Osteocyte (in vitro differentiated cells): ENCODE measurements at places on chromosomes 3 and 15. TPM values are rescaled to one million over a fixed set of nuclear protein-coding genes. Genes with fewer than 3 reads are reported as not detected.

- H3K4me3 ChIP-seq: no peak overlapping the region
- no peak overlapping the region for H3K27ac ChIP-seq
- no peaks in the 10 kb centered on the region for H3K36me3 ChIP-seq
Measured at GRCh38 chr15:37931868-37932267, 2.6 kb upstream of the TMCO5A start.

GRCh38 chr3:177882124-177882648 is 654.0 kb upstream of the KCNMB2 start:
- no peak overlapping the region for H3K27ac ChIP-seq
- no peaks in the 10 kb centered on the region for H3K36me3 ChIP-seq
- peaks cover 22% of the 10 kb centered on the region for H3K4me1 ChIP-seq
- no peak overlapping the region for H3K4me3 ChIP-seq

The GATA2 gene
- total RNA-seq: 0.67 and 0.91 TPM in 2 replicates

DNA sequence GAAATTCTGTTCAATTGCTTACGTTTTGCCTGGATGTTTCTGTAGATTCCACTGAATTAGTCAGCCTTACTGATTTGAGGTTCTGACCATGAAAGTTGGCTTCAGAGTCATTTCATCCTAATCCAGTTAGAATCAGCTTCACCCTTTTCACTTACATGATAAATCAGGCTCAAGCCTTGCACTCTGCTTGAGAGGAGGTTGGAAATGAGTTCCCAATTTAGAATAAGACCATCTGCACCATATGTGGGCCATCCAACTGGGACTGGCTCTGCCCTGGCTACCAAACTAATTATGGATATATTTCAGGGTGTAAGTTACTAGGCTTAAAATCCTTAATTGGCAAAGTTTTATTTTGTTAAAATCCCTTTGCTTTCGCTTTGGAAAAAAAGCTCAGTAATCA is 255.7 kb downstream of the CHL1 start:
- H3K4me1 ChIP-seq: no peaks in the 10 kb centered on the region
- DNase-seq: no peak

The ATRIP gene
- 8.5 and 9.3 TPM in 2 replicates for total RNA-seq

The USP13 gene
- 36.3 and 39.7 TPM in 2 replicates for total RNA-seq

DNA sequence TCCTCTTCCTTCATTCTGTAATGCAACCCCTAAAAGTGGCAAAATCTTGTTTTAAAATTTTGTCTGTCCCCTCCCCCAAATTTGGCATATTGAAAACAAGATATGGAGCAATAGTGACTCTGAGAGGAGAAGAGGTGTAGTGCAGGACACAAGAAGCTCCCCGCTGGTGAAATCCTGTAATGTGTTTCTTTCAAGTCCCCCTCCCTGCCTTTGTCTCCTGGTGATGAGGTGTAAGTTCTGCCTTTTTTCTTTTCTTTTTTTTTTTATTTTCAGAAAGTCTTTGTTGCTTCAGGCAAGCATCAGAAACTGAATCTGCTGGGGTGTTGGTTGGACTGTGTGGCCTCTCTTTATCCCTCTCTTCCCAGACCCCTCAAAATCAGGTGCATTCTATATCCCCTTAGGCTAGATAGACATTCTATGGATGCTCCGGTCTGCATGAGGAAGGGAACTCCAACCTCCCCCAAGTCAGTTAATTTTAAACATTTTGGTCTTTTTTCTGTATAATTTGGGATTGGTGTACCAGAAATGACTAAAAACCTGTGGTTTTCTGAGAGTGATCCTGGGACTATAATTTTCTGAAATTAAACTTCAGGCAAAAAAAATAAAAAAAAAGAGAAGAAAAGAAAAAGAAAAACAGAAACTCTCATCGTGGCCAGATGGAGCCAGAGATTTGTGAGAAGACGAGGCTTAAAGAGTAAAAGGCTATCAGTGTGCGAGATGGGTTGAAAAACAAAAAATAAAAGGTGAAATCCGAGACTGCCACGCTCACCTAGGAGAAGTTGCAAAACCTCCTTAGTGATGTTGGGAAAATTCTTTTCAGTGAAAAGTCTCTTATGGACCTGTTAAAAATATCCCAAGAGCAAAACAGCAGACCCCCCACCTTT is 21.4 kb downstream of the ACKR2 start:
- peaks cover 2% of the 10 kb centered on the region for H3K4me1 ChIP-seq
- DNase-seq: no peak
- H3K27ac ChIP-seq: no peak overlapping the region
- H3K36me3 ChIP-seq: no peaks in the 10 kb centered on the region

GRCh38 chr3:144317961-144318360 is 346.3 kb downstream of the DIPK2A start:
- no peaks in the 10 kb centered on the region for H3K4me1 ChIP-seq
- DNase-seq: no peak
- H3K36me3 ChIP-seq: no peaks in the 10 kb centered on the region
- no peak overlapping the region for H3K4me3 ChIP-seq

The COL6A5 gene
- total RNA-seq: not detected in 2 replicates

GRCh38 chr3:152583963-152584362 is 251.0 kb upstream of the P2RY1 start:
- no peaks in the 10 kb centered on the region for H3K4me1 ChIP-seq
- no peak for DNase-seq
- no peak overlapping the region for H3K27ac ChIP-seq
- no peak overlapping the region for H3K4me3 ChIP-seq
- no peaks in the 10 kb centered on the region for H3K36me3 ChIP-seq
- H3K27me3 ChIP-seq: peaks cover 25% of the 10 kb centered on the region

DNA sequence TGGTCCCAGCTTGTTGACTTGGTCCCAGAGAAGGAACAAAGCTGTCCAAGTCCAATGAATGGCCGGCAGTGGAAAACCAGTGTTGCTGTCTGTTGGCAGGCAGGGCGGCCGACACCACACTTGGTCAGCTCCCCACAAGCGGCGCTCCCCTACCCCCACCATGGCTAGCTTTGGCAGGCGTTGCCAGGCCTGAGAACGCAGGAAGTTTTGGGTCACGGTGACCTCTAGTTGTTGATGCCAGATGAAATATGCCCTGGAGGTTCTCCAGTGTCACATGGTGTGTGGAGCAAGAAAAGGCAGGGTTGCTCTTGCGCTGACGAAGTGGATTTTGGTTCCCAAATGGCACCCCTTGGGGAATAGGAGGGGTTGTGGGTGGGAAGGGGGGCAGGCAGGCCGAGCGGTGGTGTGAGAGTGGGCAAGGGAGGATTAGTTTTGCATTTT is 72.7 kb upstream of the TPRG1 start:
- no peak for DNase-seq
- H3K4me3 ChIP-seq: no peak overlapping the region
- H3K27me3 ChIP-seq: peaks cover 5% of the 10 kb centered on the region

- peaks cover 19% of the 10 kb centered on the region for H3K4me1 ChIP-seq
- H3K36me3 ChIP-seq: no peaks in the 10 kb centered on the region
- DNase-seq: no peak
- no peaks in the 10 kb centered on the region for H3K27me3 ChIP-seq
- no peak overlapping the region for H3K27ac ChIP-seq
- no peak overlapping the region for H3K4me3 ChIP-seq
Measured at GRCh38 chr3:23004971-23005370, 198.2 kb upstream of the UBE2E2 start.

DNA sequence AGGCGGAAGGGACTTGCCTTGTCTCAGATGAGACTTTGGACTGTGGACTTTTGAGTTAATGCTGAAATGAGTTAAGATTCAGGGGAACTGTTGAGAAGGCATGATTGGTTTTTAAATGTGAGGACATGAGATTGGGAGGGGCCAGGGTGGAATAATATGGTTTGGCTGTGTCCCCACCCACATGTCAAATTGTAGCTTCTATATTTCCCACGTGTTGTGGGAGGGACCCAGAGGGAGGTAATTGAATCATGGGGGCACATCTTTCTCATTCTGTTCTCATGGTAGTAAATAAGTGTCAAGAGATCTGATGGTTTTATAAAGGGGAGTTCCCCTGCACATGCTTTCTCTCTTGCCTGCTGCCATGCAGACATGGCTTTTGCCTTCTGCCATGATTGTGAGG is 89.2 kb downstream of the CGGBP1 start:
- no peaks in the 10 kb centered on the region for H3K4me1 ChIP-seq
- DNase-seq: no peak
- H3K27me3 ChIP-seq: peaks cover 9% of the 10 kb centered on the region
- H3K4me3 ChIP-seq: no peak overlapping the region
- H3K27ac ChIP-seq: no peak overlapping the region

The CCDC54 gene
- not detected in 2 replicates for total RNA-seq

The CPLX3 gene
- total RNA-seq: not detected in 2 replicates

- no peaks in the 10 kb centered on the region for H3K27me3 ChIP-seq
- no peak for DNase-seq
Measured at GRCh38 chr3:195900436-195901355, 7.7 kb downstream of the TNK2 start.

GRCh38 chr3:73465926-73466325 is 158.8 kb downstream of the PDZRN3 start:
- no peaks in the 10 kb centered on the region for H3K4me1 ChIP-seq
- H3K36me3 ChIP-seq: no peaks in the 10 kb centered on the region
- H3K27me3 ChIP-seq: no peaks in the 10 kb centered on the region
- no peak overlapping the region for H3K4me3 ChIP-seq
- no peak for DNase-seq
- no peak overlapping the region for H3K27ac ChIP-seq

The SERPINI2 gene
- not detected in 2 replicates for total RNA-seq

- no peak overlapping the region for H3K4me3 ChIP-seq
- no peaks in the 10 kb centered on the region for H3K27me3 ChIP-seq
- no peak for DNase-seq
- H3K27ac ChIP-seq: no peak overlapping the region
- H3K4me1 ChIP-seq: peaks cover 25% of the 10 kb centered on the region
Measured at GRCh38 chr3:128344052-128344735, 122.5 kb downstream of the DNAJB8 start.

GRCh38 chr15:85718271-85718971 is 76.3 kb downstream of the KLHL25 start:
- no peaks in the 10 kb centered on the region for H3K27me3 ChIP-seq
- no peak overlapping the region for H3K27ac ChIP-seq
- H3K4me3 ChIP-seq: no peak overlapping the region
- H3K4me1 ChIP-seq: peaks cover 6% of the 10 kb centered on the region
- peaks cover 71% of the 10 kb centered on the region for H3K36me3 ChIP-seq

- H3K4me1 ChIP-seq: no peaks in the 10 kb centered on the region
- H3K36me3 ChIP-seq: no peaks in the 10 kb centered on the region
- no peak overlapping the region for H3K4me3 ChIP-seq
- H3K27ac ChIP-seq: no peak overlapping the region
- H3K27me3 ChIP-seq: no peaks in the 10 kb centered on the region
- no peak for DNase-seq
Measured at GRCh38 chr3:34107669-34108068, 309.2 kb downstream of the PDCD6IP start.

DNA sequence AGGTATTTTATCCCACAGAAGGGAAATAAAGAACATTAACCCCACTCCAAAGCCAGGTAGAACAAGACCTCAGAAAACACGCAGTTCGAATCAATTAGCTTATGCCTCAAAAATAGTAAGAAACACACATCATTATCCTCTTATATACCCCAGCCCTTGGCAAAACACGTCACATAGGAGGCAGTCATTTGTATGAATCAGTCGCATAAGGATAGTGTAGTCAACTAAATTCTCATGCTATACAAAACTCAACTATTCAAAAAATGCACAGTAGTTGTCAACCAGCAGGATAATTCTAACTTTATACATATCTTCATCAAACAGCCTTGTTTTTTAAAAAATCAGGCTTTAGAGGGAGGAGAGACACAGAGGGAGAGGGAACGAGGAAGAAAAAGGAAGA is 298.4 kb downstream of the FOXP1 start:
- peaks cover 16% of the 10 kb centered on the region for H3K4me1 ChIP-seq
- H3K27ac ChIP-seq: peak overlapping the region; percentile 75
- H3K36me3 ChIP-seq: peaks cover 3% of the 10 kb centered on the region
- no peaks in the 10 kb centered on the region for H3K27me3 ChIP-seq
- DNase-seq: no peak

DNA sequence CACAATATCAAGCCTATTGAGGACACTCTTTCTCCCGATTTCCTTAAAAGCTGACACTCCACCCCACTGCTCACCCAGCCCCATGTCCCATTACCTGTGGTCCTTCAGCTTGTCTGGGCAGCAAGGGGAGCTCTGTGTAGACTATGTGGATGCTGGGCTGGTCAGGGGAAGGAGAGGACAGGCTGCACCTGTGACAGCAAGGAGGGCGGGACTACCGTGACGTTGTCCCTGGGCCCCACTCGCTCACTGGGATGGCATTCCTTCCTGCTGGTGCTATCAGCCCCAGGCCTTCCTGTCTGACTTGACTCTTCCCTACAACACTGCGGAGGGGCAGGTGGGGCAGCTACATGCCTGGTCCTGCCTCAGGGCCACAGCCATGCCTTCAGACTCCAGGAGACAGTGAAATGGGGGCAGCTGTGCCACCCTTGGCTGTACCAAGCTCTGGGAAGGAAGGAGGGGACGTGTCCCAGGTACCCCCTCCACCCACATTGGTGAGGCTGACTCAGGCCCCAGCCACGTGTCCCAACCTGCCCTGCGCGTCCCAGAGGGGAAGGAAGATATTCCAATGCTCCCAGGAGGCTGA is at the start of gene TMEM40:
TMEM40 (minus strand) TSS at position 163 of the 583 bp plus-strand sequence. CDS start 9,427 bp downstream, outside the sequence.
- H3K36me3 ChIP-seq: no peaks in the 10 kb centered on the region
- peak within 1 kb of the TSS; percentile 96 for H3K27ac ChIP-seq
- H3K4me3 ChIP-seq: peak within 1 kb of the TSS; percentile 36
- no peaks in the 10 kb centered on the region for H3K27me3 ChIP-seq
- no peak for DNase-seq

- H3K4me3 ChIP-seq: no peak overlapping the region
- peaks cover 7% of the 10 kb centered on the region for H3K36me3 ChIP-seq
- H3K4me1 ChIP-seq: peaks cover 10% of the 10 kb centered on the region
- no peak for DNase-seq
- no peaks in the 10 kb centered on the region for H3K27me3 ChIP-seq
- H3K27ac ChIP-seq: no peak overlapping the region
Measured at GRCh38 chr3:128166971-128167453, 13.7 kb downstream of the EEFSEC start.

GRCh38 chr3:48267782-48268181 is 26.9 kb downstream of the ZNF589 start:
- H3K27ac ChIP-seq: no peak overlapping the region
- peaks cover 23% of the 10 kb centered on the region for H3K36me3 ChIP-seq
- H3K27me3 ChIP-seq: no peaks in the 10 kb centered on the region
- no peaks in the 10 kb centered on the region for H3K4me1 ChIP-seq
- no peak overlapping the region for H3K4me3 ChIP-seq
- DNase-seq: peak; percentile 48

DNA sequence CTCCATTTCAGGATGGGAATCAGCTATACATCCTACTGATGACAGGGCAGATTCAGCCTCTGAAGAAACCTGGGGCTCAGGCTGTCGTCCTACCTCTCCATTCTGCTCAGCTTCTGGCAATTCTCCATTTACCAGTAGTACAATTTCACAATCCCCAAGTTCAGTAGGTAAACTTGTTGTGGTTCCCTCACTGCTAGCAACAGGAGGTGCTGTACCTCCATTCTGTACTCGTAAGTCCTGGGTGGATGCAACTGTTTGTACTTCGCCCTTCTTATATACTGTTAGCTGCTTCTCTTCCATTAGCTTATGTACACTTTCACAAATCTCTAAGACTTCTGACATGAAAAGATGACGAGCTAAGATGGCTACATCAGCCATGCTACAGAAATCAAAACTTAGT is 11.6 kb downstream of the ZBTB11 start:
- H3K27me3 ChIP-seq: no peaks in the 10 kb centered on the region
- peaks cover 40% of the 10 kb centered on the region for H3K36me3 ChIP-seq
- no peak for DNase-seq
- H3K4me3 ChIP-seq: no peak overlapping the region
- no peak overlapping the region for H3K27ac ChIP-seq
- H3K4me1 ChIP-seq: no peaks in the 10 kb centered on the region
